Forelimb muscle (tissue), 1 donor: ENCODE measurements at places on chromosomes 4 and X. TPM values are rescaled to one million over a fixed set of nuclear protein-coding genes. Genes with fewer than 3 reads are reported as not detected.
A peak's percentile ranks its signal among the peaks of the same experiment; 100 is the strongest.

DNA sequence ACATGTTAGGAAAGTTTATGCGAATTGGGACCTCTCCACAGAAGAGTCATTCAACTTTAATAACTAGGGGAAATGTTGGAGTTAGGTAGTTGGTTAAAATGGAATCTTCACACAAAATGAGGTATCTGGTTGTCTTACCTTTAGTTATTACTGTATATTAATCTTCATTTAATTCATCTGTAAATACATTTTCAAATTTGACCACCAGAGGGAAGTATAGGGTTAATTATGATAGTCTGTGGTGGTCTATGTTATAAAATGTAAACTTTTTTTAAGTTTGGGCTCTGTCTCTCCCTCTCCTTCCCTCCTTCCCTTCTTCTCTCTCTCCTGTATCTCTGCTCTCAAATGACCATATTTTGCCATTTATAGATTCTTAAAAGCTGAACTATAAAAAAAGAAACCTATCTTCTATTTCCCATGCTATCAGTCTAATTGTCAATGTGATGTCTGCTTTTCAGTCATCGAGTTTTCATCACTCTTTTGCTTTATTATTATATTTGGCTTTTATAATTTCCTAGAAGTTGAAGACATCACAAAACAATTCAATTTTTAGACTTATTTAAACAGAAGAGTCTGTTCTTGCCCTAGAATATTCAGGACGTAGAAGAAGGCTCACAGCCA lies 49.8 kb downstream of the TMEM144 start:
- peak; percentile 24 for DNase-seq

GUCY1B1 gene
- polyA plus RNA-seq, result 17.3 TPM

- no peak for DNase-seq
Observed at GRCh38 chr4:2789793-2790582, 2.9 kb upstream of the SH3BP2 start.

- no peak for DNase-seq
Observed at GRCh38 chrX:120244735-120245498, 5.7 kb upstream of the ZBTB33 start.

DNA sequence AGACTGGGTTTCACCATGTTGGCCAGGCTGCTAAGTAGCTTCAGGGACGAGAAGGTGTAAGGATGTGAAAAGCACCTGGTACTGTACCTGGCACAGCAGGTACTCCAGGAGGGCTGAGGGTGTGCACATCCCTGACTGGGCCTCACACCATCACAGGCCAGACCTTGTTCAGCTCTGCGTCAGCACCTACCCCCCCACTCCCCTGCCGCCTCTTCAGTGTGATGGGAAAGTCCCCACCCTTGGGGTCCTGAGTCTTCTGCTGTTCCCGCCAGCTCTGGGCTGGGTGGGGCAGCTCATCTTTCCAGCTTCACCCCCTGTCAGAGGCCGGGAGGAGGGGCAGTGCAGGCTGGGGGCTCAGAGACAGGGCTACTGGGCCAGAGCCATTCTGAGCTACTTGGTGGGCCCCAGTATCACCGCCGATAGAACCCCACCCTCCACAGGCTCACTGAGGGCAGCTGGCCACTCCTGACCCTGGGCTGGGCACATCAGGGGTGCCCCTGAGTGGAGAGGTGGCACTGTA lies 6.7 kb upstream of the SH3BP2 start:
- no peak for DNase-seq

CSAG2 gene
- not detected for polyA plus RNA-seq

GRCh38 chr4:26044524-26044923 lies 130.5 kb downstream of the SMIM20 start:
- no peak for DNase-seq

- DNase-seq, result no peak
Observed at GRCh38 chrX:133435544-133436124, 20.3 kb upstream of the GPC4 start.

TRIML2 gene
- not detected for polyA plus RNA-seq

GRCh38 chr4:126358041-126358440 lies 1043.3 kb downstream of the FAT4 start:
- DNase-seq, result no peak

GRCh38 chrX:34629572-34629971 lies 27.5 kb downstream of the TMEM47 start:
- DNase-seq, result no peak

DNA sequence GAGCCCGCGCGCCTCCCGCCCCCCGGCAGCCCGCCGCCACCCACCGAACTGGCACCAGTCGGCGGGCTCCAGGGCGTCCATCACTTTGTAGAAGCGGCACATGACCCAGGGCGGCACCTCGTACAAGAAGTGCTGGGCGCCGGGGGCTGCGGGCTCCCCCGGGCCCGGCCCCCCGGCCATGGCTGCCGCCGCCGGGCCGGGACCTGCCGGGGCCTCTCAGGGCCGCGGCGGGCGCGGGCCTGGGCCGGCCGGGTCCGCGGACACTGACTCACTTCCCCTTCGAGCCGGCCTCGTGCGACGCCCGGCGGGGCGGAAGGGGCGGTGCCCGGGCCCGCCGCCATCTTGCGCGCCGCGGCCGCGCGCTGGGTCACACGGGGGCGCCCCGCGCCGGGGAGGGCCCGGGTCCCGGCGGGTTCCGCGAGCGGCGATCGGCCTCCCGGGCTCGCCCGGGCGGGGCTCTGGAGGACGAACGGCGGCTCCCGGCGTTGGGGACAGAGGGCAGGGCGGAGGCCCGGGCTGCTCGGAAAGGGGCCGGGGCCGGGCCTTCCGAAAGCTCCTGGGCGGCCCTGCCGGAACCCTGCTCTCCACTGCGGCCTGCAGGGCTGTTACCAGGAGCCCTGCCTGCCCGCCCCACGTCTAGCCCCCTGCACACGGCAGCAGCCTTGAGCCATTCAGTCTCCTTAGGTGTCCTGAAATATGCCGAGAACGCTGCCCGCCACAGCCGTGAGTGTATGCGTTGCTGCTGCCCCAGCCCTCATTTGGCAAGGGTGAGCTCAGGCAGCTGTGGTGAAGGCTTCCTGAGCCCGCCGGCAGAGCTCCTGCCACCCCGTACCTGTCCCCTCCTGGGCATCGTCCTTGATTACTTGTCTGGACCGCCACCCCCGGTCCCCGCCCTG lies at the start of gene IRAK1:
IRAK1 (minus strand) TSS at position 270 of the 896 bp plus-strand sequence; CDS start at position 180, 90 bp downstream.
- DNase-seq, result no peak

DNA sequence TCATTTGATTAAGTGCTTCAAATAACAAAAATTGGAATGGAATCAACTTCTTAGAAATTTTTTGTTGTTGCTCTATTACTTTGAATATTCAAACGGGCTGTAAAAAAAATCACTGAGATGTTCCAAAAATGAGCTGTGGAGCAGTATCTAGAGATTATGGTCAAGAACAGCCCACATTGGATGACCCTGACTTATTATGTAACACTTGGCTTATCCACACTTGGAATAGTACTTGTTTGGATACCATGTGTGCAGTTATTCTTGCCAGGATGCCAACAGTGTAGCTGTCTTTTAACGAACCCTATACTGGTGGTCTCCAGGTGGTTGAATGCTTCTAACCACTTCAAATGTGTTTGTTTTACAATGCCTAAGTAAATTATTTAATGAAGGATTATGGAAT lies 64.9 kb upstream of the CAMK2D start:
- DNase-seq, result no peak

GRCh38 chr4:140267576-140267975 lies 105.9 kb upstream of the SCOC start:
- no peak for DNase-seq

PDHA1 gene
- 194 TPM for polyA plus RNA-seq

GRCh38 chrX:80011522-80011921 lies 3.0 kb upstream of the TBX22 start:
- DNase-seq, result no peak

WDR17 gene
- 0.97 TPM for polyA plus RNA-seq

FREM3 gene
- 0.15 TPM for polyA plus RNA-seq

RPS6KA6 gene
- polyA plus RNA-seq, result 3.8 TPM

DNA sequence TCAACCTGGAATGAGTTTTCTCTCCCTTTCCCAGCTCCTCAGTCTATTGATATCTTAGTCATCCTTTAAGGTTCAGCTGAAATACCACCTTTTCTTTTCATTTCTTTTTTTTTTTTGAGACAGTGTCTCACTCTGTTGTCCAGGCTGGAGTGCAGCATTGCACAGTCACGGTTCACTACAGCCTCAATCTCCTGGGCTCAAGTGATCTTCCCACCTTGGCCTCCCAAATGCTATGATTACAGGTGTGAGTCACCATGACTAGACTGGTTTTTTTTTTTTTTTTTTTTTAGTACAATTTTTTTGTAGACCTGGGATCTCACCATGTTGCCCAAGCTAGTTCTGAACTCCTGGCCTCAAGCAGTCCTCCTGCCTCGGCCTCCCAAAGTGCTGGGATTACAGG lies 28.9 kb downstream of the AFF1 start:
- DNase-seq, result no peak

DNA sequence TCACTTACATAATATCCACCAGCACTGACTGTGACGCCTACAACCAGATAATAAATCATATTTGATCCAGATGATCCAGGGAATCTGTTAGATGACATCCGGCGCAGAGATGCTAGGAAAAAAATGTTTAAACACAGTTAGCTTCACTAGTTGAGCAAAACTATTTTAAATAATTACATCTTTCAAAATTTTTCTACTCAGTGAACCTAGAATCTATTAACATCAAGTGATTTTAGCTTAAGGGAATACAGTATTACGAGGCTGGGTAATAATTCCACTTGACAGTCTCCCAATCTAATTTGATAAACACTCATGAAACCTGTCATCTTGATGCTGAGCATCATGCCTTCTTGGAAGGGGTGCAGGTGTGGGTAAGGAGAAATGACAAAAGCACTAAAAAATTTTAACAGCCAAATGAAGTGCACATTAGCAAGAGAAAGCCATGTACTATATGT lies 4.7 kb downstream of the MGARP start:
- DNase-seq, result no peak

GRCh38 chrX:41152221-41152620 lies 67.0 kb downstream of the USP9X start:
- no peak for DNase-seq

- no peak for DNase-seq
Observed at GRCh38 chr4:93029769-93030168, 726.0 kb downstream of the GRID2 start.

- DNase-seq, result no peak
Observed at GRCh38 chrX:119488749-119489148, 20.5 kb downstream of the SLC25A5 start.

- DNase-seq, result no peak
Observed at GRCh38 chr4:138236037-138236436, 6.1 kb downstream of the SLC7A11 start.

MND1 gene
- 3.5 TPM for polyA plus RNA-seq

ERCC6L gene
- 1.7 TPM for polyA plus RNA-seq

DNA sequence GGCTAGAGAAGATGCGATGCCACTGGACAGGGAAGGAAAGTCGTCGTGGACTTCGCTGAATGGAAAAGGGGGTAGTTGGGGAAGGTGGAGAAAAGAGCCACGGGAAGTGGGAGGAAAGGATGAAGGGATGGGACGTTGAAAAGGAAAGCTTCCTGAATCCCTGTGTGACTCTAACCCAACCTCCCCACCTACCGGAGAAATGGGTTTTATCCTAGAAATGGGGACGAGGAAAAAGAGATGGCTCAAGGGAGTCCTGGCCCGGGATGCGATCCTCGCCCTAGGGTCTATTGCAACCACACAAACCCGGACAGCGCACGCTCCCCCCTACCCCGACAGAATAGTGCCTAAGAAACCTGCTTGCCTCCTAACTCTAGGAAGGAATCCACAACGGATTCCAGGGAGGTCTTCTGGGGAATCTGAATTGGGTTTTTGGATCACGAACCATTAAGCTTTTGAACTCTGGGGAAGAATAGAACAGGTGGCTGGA lies 738 bp upstream of the TSPAN5 start:
- DNase-seq, result no peak

DNA sequence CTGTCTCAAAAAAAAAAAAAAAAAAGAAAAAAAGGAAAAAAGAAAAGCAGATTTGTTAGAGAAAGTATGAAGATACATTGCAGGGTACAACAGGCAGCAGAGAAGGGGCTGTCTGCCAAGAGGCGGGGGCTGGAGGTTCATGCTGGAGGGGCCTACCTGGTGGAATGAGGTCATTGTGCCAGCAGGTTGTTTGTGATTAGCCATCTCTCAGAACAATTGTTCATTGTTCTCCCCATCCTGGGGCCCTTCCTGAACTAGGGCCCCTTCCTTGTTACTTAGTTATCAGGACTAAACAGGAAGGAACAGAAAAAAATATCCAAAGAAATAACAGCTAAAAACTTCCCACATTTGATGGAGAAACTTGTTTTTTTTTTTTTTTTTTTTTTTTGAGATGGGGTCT lies 14.0 kb upstream of the GPKOW start:
- no peak for DNase-seq

- no peak for DNase-seq
Observed at GRCh38 chr4:152278505-152279233, 257.2 kb downstream of the FBXW7 start.

LPAR4 gene
- polyA plus RNA-seq, result 43.1 TPM

DNA sequence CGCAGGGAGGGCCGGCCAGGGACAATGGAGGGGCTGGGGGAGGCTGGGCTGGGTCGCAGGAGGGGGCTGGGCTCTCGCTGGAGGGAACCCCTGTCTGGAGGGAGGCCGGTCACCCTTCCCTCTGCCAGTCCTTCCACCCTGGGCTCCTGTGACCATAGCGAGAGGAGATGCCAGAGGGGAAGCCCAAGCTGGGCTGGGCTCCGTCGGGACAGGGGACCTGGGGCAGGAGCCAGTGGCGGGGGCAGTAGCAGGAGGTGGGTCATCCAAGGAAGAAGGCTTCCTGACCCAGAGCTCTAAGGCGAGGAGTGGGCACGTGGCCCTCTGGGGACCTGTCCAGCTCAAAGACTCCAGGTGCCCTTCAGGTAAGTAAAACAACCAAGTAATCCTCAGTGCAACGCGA lies 16.9 kb downstream of the CTAG1B start:
- DNase-seq, result no peak
